H7 (cell line): ENCODE measurements at places on chromosomes 3 and 15.

- no peak for DNase-seq
These were observed 251.9 kb downstream of the IGSF11 start for GRCh38 chr3:118782755-118783202.

DNA sequence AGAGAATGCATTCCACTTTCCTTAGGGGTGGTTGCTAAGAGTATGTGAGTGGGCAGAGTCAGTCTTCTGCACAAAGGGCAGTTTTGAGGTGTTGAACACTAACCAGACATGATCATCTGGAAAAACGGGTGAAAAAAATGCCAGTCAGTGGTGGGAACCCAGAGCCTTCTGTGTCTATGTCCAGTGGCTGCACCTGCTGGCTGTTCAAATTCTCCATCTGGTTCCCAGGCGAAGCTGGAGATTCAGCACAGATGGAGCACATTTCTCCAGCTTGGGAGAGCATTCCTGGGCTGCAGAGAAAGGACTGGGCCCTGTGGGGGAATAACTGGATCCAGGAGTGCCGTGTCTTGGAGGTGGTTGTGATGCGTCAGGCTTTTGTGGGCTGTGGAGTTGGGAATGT lies 74.1 kb downstream of the TRAK1 start:
- DNase-seq = no peak

- no peak for DNase-seq
These were observed 75.3 kb upstream of the CMTM7 start for GRCh38 chr3:32316319-32316718.

- DNase-seq = peak; percentile 49
These were observed 2.9 kb downstream of the TLR9 start for GRCh38 chr3:52222319-52223221.

- no peak for DNase-seq
These were observed 20.9 kb downstream of the NUDT16 start for GRCh38 chr3:131402391-131403039.

DNA sequence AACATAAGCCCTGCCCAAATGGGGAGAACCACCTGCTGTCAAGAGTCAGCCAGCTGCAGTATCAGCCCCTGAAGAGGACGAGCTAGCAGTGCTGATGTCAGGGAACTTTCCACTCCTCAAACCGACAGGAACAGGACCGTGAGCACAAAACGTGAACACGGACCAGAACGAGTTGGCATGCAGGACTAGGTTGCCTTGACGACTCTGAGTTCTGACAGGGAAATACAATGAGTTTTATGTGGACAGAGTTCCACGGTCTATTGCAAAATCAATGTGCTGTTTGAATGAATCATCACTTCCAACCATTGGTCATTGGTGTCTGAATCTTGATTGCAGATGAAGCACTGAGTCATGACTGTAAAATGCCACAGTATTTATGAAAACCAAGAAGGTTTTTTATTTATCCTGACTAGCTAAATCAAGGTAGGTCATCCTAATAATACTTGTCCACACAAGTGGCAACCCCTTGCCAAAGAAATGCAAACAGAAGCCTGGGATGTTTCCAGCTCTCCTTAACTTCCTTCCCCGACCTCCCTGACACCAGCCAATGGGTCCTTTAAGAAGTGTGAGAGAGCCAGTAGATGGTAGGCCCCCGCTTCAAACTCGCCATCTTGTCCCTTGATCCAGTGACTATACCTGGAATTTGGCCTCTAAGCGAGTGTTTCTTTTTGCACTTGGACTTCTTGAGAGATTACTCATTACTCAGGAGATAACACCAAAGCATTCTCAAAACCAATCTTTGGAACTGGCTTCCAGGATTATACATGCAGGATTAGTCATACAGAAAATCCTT lies 119.6 kb downstream of the ASB7 start:
- DNase-seq = peak; percentile 15

DNA sequence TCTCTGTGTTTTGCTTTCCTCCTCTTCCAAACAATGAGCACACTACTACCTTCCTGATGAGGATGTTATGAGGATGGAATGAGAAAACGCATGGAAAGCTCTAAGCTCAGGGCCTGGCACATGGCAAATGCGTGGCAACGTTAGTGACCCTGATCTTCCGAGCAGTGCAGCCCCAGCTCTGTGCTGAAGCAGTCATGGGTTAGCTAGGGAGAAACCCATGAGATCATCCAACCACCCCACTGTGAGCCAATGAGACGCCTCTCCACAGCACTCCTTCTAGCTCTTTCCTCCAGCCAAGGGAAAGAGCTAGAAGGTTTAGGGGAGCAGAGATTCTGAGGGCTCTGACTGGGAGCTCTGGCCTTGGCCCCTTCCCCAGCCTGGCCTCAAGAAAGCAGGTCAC lies 4.5 kb downstream of the CPN2 start:
- no peak for DNase-seq

DNA sequence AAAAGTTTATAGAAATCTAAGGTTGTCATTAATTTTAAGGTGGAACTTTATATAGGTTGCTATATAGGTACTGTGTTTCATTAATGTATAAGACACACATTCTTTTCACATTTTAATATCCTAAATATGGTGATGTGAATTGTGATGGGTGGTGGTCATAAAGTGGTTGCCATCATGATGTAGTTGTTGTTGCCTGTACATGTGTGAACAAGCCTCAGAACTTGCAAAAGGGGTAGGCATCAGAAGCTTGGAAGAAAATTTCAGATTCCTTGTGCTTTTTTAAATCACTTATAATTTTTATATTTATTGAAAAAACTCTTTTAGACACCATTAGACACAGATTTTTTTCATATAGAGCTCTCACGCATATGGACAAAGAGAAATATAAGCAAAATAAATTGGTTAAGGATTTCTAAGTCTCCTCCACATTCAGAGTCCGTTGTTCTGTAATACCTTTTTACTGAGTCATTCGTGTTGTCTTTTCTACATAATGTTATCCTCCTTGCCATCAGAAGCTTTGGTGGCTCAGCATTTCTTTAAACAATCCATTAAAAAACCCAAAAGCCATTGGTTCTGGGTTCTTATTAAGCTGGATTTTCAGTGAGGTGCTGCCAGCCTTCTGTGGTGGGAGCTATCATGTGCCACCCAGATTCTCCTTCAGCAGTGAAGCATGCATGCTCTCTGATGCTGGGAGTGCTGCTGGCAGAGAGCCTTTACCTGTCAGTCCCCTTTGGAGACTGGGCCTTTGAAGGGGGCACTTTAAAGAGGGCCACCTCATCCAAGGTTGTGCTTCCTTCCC lies 140.4 kb upstream of the GALNT15 start:
- DNase-seq = no peak

DNA sequence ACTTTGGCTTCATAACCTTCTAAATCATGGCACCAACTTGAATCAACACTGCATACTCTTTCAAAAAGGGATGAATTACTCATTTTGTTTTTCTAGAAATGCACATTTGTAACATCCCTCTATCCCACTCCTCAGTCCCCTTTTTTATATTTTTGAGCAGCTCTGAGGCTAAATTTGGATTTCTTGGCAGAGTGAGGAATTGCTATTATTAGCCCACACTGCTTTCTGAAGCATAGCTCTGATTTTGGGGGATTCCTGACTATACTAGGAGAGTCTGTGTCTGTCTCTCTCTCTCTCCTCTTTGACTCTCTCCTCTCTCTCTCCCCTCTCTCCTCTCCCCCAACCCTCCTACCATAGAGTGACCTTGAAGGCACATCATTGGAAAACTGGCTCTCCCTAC lies 76.6 kb downstream of the RBPMS2 start:
- DNase-seq = no peak

DNA sequence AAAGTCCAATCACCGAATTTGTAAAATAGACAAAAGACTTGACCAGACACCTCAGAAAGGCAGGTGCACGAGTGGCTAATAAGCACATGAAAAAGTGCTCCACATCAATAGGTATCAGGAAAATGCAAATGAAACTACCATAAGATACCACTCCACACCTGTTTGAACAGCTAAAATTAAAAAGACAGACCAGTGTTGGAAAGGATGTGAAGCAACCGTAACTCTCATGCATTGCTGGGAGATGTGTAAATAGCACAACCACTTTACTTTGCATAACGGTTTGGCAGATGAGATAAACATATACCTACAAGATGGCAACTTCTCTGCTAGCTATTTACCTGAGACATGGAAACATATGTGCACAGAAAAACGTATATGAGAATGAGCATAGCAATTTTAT lies 56.9 kb downstream of the CADPS start:
- no peak for DNase-seq

DNA sequence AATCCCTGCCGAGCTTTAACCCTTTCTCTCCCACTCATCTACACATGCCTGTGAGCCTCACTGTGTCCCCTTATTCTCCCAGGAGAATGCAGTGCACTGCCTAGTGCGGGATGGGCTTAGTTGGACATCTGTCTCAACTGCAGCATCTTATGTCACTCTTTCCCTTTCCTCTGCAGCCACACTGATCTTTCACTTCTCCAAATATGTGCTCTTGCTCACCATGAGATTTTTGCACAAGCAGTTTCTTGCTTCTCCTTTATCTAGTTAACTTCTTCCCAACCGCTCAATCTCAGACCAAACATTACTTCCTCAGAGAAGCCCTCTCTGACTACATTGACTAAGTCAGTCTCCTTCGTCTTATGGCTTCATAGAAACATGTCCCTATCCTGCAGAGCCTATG lies 292.3 kb downstream of the KBTBD8 start:
- no peak for DNase-seq

DNA sequence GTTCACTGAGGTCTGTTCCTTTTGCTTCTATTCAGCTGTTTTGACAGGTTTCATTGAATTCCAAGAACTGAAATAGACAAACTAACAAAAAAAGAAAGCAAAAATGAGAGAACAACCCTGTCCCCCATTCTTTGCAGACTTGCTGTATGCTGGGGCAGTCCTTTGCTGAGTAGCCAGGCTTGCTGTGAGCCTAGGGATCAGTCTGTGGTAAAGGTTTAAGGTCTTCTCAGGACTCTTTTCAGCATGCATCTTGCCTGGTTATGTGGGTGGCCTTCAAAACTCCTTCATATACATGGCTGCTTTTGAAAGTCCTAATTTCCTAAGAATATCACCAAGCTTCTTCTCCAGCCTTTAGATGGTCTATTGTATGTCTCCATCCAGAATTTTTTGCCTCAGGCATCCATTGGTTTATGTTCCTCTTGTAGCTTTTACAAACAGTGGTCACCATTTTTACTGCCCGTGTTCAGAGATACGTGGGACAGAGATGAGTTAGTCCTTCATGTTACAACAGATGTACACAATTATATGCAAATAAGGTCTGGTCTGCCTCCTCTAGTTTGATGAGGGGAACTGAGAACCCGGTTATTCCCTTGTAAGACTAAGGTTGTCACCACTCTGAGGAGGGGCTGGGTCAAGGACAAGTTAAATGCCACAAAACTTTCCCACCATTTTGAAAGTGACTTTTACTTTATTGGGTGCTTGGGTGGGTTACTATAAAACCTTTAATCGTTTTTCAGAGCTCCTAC lies 41.4 kb downstream of the SACM1L start:
- DNase-seq = no peak

- DNase-seq = no peak
These were observed 110.4 kb downstream of the ADAMTSL3 start for GRCh38 chr15:83764201-83764838.

DNA sequence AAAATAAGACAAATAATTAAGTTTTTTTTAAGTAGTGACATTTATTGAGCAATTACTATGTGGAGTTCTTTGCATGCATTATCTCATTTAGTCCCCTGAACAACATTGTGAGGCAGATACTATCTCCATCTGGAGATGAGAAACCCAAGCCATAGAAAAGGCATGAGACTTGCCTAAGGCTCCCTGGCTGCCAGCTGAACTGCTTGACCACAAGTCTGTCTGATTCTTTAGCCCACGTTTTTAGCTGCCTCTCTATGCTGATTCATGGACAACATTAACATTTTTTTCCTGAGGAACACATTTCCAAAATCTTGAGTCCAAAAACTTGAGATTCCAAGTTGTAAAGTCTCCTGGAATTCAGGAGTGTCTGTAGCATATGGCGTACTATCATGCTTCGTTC lies 263.6 kb upstream of the GOLGA6L4 start:
- DNase-seq = no peak

DNA sequence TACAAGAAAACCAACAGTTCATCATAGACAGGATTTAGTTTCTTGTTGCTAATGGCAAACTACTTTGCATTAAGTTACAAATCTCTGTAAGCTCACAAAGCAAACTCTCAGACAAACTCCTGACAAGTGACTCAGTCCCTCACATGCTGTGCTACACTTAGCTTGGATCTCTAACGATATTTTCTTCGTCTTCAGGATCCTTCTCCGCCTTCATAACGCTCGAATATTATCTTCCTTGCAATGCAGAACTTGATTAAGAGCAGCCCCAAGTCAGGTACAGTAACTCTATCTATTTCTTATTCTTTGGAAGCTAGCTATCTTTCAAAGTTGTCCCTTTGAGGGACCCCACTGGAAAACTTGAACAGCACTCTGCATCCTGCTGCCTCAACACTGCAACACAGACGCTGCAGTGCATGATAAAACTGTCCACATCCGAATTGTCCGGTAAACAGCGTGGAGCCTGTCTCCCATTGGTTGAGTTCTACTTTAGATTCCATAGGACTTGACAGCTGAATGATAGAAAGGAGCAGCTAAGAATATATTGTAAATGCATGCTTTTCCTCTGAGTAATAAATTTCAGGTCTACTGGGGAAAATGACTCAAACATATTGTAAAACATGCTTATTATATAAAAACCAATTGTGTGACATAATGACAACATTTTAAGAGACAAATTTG lies 61.3 kb downstream of the UACA start:
- no peak for DNase-seq

DNA sequence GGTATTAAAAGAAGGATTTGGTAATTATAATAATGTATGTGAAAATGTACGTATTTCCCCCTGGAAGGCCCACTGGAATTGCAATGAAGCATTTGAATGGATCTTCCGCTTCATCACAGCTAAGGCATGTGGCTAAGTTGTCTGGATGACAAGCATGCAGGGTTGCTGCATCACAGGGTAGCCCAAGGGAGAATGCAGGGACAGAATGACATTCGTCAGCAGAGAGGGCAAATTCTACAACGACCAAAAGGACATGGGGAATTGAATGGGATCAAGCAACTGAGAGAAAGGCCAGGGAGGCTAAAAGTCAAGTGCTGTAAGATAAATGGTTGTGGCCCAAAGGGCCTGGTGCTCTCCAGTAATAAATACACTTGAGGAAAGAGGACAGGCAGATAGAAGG lies 95.4 kb downstream of the ISL2 start:
- peak; percentile 7 for DNase-seq

DNA sequence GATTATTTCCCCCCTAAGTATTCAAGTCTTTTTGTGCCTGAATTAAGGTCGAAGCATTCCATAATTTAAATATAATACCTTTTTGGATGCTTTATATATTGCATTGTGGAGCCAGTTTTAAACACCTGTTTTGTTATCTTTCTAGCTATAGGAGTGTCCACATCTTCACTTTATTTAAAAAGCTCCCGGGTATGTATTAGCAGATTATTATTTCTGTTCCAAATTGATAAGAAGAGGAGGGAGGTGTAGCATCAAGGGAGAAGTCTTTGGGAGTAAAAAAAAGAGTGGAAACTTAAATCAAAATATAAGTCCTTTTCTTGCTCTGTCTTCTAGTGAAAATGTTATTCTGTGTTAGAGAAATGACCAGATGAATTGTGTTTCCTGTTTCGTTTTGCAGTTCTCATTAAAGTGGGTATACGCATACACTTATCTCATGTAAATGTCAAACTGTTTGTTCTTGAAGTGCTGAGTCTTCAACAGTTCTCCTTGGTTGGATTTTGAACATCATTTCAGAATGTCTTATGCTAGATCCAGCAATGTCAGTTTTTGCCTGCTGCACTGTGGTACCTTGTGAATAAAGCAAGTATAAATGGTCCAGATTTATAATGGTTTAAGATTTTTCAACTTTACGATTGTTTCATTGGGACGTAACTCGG lies 105.8 kb downstream of the FNDC3B start:
- no peak for DNase-seq

- DNase-seq = peak; percentile 52
These were observed 56.0 kb downstream of the ZMAT3 start for GRCh38 chr3:179015551-179016020.
